Stimulated activated CD4-positive, alpha-beta T cell treated with anti-CD3 and anti-CD28 coated beads, TNF-alpha, amount 100 ng/mL, for 24 hours (primary cell): ENCODE measurements at places on chromosomes 3 and 15.

- DNase-seq, result no peak
Observed at GRCh38 chr3:124896824-124897526, 9.8 kb upstream of the ITGB5 start.

GRCh38 chr15:91940496-91941381 lies 87.2 kb downstream of the SLCO3A1 start:
- DNase-seq, result no peak

- DNase-seq, result no peak
Observed at GRCh38 chr3:149532489-149533180, 58.1 kb downstream of the TM4SF4 start.

- no peak for DNase-seq
Observed at GRCh38 chr3:71447197-71447596, 136.3 kb downstream of the FOXP1 start.

DNA sequence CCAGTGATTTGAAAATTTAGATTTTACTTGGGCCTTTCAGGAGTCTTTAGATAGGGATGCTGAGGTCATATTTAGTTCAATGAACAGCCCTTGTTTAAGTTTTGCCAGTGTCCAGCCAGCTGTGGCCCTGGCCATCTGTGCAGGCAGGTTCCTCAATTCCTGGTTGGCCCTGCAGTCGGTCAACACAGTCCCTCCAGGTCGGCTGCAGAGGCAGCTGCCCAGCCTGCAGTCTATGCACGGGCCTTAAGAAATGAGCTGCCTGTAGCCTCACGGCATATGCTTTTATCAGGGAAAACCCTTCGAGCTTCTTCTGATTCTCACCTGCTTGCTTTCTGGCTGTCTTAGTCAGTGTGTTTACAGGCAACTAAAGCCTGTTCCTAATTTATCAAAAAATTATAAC lies 199.2 kb upstream of the TPM1 start:
- DNase-seq, result no peak

GRCh38 chr3:136792556-136793330 lies 26.2 kb upstream of the SLC35G2 start:
- no peak for DNase-seq

- DNase-seq, result no peak
Observed at GRCh38 chr3:196662033-196662432, 22.5 kb downstream of the NRROS start.

DNA sequence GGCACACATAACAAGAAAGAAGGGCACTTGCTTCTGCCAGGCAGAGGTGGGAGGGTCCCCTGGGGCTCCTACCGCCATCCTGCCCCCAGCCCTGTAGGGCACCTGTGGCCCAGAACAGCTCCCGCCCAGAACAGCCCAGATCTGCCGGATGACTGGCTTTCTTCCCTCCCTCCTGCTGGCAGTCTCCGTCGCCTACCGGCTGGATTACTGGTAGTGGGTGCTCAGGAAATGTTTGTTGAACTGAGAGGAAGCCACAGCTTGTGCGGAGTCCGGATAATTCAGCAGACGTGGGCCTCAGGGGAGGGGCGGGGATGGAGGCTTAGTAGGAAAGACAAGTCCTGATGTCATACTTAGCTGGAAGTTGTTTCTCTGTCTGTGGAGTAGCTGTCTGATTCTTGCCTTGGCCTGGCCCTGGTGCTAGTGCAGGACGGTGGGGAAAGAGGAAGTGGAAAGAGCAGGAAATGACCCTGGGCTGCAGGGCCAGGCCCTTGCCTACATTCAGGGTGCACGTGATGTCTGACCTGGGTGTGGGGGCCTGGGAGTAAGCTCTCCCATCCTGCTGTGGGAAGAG lies 6.7 kb downstream of the CCDC9B start:
- DNase-seq, result no peak

DNA sequence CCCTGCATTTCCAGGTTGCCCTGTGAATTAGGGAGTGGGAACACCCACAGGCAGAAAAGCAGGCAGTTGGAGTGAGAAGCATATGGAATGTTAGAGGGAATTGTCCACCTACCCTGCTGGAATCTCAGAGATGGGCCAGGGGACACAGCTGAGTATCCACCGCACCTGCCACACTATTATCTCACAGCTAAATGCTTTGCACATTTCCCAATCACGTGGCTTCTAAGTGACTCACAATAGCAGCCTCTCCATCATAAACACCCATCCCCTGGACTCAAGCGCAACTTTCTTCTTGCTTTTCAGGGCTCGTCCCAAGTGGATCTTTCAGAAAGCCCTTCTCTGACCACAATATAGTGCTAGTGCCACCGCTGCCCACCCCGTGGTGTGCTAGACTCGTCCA lies 389.0 kb upstream of the LMCD1 start:
- no peak for DNase-seq

- no peak for DNase-seq
Observed at GRCh38 chr3:13879102-13879945, 547 bp downstream of the WNT7A start.

DNA sequence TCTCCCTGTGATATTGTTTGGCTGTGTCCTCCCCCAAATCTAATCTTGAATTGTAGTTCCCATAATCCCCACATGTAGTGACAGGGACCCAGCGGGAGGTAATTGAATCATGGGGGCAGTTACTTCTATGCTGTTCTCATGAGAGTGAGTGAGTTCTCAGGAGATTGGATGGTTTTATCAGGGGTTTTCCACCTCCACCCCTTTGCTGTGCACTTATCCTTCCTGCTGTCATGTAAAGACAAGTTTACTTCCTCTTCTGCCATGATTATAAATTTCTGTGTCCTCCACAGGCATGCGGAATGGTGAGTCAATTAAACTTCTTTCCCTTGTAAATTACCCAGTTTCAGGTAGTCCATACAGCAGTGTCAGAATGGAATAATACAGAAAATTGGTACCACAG lies 24.7 kb downstream of the TUSC7 start:
- no peak for DNase-seq

DNA sequence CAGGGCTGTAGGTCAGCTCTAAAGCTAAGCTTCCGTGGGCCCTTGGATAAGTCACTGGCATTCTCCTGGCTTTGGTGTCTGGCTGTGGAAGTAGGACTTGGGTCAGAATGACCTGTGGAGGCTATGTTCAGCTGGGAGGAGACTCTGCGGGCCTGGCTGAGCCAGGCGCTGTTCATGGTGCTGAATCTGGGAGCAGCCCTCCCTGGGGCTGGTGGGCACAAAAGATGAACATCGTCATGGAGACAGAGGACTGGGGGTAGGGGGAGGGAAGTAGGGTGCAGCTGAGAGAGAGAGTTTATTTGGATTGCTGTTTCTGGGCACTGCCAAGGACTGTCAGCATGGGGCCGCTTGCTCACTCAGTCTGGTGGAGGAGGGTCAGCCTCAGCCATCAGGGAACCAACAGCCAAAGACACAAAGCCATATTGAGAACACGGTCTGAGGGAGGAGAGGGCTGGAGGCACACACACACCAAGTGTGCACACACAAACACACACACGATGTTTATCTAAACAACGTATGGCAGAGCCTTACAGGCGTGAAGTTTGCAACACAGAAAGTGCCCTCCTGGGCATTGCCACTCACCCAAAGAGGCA lies 120.7 kb upstream of the LINGO1 start:
- no peak for DNase-seq

- no peak for DNase-seq
Observed at GRCh38 chr15:78618064-78618463, 2.7 kb downstream of the CHRNA3 start.

GRCh38 chr15:78104566-78105475 lies 12.5 kb downstream of the SH2D7 start:
- DNase-seq, result no peak

GRCh38 chr3:126111566-126112475 lies 27.9 kb upstream of the SLC41A3 start:
- DNase-seq, result no peak

DNA sequence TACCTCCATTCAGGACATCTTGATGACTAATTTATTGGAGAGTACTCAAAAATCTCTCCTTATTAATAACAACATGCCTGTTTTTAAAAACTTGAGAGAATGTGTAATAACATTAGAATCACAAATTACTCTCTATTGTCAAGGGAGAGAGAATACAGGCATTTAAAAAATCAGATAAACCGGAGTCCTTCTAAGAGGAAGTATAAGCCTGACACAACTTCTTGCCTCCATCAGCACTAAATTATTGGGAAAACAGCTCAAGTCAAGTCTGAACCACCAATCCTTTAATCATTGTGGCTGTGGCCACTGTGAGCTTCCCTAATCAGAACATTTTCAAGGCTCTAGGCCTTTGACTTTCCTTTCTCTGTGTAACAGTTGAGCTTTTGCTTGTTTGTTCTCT lies 38.0 kb downstream of the SSR3 start:
- DNase-seq, result no peak

- no peak for DNase-seq
Observed at GRCh38 chr15:75867449-75867848, 24.2 kb downstream of the UBE2Q2 start.

- DNase-seq, result no peak
Observed at GRCh38 chr3:122421101-122421500, 5.2 kb upstream of the WDR5B start.

DNA sequence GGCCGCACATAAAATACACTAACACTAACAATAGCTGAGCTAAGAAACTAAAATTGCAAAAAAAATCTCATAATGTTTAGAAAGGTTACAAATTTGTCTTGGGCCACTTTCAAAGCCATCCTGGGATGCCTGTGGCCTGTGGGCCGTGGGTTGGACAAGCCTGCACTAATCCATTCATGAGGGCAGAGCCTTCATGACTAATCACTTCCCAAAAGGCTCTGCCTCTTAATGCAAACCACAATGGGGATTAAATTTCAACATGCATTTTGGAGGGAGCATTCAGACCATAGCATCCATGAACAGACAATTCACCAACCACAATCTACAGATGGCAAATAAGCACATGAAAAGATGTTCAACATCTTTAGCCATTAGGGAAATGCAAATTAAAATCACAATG lies 128.2 kb downstream of the SUCLG2 start:
- no peak for DNase-seq

GRCh38 chr3:58013099-58013498 lies 4.9 kb downstream of the FLNB start:
- DNase-seq, result no peak

DNA sequence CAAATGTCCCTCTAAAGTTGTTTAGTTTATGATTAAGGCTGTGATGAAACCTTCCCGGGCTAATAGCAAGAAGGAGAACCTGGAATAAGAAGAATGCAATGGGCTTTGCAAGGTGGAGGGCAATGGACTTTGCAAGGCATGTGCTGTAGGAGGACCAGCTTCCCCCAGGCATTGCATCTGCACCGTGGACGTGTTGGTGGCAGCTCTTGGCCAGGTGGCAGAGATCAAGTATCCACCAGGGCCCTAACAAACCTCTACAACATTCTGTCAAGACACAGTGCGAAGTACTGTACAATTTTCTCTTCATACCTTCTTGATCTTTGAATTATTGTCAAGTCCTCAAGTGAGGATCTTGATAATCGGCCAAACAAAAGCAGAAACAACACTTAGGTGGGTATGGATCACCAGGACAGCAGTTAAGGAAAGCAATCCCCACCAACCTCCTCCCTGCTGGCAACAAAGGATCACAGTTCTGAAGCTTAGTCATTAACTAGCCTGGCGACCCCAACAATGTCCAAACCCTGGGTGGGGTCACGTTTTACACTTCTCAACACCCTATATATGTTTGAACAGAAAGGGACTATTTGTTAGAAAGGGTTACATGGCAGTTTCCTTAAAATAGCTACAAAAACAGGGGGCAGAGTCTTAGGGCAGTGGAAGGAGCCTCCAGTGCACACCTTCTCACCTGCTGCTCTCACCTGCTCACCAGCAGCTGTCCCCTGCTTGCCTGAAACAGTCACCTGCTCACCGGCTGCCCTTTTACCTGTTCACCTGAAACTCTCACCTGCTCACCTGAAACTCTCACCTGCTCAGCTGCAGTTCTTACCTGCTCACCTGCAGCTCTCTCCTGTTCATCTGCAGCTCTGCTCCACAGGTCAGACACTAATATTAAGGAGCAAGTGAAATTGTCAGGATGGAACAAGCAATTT lies 137.9 kb upstream of the LIPC start:
- DNase-seq, result no peak

GRCh38 chr3:4711680-4711992 lies 218.5 kb downstream of the ITPR1 start:
- DNase-seq, result no peak

GRCh38 chr15:45391746-45392583 lies 13.6 kb upstream of the GATM start:
- DNase-seq, result no peak

GRCh38 chr3:5473471-5473870 lies 286.0 kb downstream of the EDEM1 start:
- DNase-seq, result no peak

GRCh38 chr3:165918657-165918979 lies 81.4 kb upstream of the BCHE start:
- no peak for DNase-seq

DNA sequence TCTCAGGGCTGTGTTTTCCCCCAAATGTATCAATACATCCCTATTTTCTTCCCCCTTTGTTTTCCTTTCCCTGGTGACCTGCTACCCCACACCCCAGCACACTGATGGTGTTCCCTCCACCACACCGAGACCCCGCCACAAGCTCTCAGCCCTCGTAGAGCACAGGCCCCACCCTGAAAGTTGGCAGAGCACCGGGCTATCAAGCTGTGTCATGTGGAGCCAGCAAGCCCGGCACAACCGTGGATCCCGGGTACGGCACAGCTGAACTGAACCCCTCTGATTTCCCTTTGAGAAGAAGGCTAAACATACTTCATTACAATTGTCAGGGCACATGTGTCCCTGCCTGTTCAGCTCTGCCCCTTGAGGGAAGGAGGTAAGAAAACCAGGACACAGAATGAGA lies 69.9 kb downstream of the LRIG1 start:
- DNase-seq, result no peak

DNA sequence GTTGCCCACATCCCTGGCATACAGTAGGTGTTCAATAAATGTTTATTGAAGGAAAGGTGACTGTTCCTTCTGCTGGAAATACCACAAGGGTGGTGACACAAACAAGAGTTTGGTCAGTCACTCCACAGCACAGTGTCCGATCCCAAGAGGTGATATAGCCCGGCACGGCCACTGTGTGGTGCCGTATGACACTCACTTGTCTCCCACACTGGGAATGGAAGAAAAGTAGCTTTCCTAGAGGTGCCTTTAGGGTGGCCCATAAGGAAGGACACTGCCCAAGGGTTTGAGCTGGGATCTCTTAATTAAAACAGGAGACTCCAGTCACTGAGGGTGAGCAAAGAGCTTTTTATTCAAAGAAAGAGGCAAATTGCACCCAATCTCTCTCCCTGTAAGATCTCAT lies 40.5 kb downstream of the TGM4 start:
- no peak for DNase-seq

DNA sequence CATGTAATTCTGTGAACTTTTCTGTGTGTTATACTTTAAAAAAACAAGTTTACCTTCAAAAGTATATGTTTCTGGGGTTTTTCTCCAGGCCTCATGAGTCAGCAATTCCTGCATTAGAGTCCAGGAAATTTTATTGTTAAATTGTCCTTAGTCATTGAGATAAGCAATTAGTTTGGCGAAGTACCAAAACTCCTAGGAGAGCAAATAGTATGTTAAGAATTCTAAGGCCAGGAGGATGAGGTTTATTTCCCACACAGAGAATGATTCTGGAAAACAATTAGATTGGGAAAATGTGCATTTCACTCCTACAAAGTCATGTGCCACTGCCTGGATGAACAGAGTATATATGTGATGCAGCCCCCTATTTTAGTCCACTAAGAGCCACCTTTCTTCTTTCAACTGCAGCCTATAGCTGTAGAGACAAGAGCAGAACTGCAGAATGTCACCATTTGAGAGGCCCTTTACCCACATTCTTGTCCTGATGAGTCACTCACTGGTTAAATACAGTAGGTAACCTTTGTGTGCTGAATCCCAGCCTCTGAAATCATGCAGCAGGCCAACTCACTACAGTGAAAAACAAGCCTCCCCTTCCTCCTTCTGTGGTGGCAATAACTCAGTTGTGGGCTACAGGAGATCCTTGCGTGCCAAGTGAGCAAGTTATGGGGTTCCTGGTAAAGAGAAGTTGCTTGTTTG lies 452.8 kb upstream of the THBS1 start:
- no peak for DNase-seq
